ENCODE measurements at places on chromosomes 6 and 20.
A peak's percentile ranks its signal among the peaks of the same experiment; 100 is the strongest.

DNA sequence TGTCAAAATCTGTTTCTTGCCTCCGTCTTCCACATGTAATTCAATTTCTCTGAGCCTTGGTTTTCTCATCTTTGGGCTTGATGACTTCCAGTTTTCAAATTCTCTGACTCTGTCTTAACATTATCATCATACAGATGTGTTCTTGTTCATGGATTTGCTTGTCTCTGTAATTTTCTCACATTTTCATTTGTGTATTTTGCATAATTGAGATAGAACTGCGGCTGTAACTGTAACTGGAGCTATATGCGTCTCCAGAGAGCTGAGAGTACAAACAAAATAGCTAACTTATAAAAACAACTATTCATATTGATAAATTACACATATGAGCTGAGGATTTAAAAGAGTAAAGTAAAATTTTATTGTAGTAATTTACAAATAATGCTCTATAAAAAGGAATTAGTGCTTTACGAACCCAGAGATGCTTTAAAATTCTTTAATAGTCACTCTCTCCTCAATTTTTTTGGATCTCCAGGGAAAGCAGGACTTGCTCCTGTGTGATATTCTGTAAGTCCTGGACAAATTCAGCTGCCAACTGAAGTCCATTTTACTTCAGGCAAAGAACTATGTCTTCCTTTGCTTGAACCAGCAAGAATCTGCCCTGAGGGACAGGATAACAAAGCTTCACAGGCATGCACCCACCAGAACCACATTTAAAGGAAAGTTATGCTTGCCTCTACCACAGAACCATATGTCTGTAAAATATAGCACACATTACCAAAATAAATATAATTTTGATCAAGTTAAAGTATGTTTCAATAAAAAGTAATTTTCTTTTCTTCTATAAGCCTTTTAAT, 288.3 kb downstream of the KHDC1L start:
- DNase-seq: peak; percentile 73

DNA sequence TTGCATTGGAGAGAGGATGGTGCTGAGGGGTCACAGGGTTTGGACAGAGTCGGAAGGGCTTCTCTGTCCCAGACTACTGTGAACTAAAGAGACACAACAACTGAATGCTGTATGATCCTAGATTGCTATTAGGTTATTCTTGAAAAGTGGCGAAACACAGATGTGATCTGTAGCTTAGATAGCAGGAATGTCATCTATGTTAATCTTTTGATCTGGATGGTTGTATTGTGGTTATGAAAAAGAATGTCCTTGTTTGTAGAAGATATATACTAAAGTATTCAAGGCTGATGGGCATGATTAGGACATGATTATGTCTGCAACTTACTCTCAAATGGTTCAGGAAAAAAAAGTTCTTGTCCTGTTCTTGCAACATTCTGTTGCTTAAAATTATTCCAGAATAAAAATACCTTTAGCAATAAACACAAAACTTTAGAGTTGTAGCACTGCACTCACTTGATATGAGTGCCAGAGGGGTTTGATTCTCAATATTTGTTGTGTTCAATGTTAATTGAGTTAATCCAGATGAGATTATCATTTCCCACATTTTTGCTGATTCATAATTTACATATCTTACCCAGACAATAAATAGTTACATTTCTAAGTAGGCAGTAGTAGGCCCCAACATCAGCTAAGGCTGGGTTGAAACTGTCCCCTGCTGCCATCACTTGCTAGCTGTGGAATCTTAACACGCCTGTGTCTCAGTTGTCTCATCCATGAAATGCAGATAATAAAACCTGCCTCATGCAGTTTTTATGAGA, 645.2 kb downstream of the KIF16B start:
- no peak for DNase-seq

GRCh38 chr6:44110005-44110676, 17.1 kb downstream of the MRPL14 start:
- DNase-seq: no peak

- DNase-seq: no peak
These were observed 24.5 kb downstream of the ARFGEF2 start for GRCh38 chr20:48945840-48946514.

DNA sequence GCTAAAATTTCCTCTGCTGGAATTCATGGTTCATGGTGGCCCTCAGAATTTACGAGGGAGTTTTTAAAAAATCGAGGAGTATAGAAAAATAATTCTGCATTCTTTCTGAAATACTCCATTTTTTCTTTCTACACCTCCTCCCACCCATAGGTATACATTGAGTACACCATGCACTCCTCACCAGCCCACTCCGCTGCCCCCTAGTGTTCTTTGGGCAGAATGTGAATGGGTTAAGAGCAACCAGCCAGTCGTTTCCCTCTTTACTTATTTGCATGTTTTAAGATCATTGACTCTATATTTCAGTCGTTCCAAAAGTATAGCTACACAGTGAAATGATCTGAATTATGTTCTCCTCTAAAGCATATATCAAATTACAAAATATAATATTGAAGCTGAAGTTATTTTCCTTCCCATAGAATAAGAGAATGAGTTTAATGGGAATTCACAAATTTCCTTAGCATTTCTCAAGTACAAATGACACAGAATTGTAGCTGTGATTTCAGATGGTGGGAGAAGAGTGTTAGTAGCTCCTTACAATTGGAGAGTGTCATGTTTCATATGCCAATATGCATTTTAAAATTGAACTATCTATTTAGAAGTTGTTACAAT, 977.7 kb upstream of the SLC35B3 start:
- no peak for DNase-seq

DNA sequence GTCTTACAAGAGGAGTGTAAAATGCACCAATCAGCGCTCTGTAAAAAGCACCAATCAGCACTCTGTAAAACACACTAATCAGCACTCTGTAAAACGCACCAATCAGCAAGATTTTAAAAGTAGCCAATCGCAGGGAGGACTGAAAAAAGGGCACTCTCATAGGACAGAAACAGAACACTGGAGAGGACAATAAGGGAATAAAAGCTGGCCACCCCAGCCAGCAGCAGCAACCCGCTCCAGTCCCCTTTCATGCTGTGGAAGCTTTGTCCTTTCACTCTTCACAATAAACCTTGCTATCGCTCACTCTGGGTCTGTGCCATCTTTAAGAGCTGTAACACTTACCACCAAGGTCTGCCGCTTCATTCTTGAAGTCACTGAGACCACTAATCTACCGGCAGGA, 1.7 kb upstream of the AIG1 start:
- no peak for DNase-seq

DNA sequence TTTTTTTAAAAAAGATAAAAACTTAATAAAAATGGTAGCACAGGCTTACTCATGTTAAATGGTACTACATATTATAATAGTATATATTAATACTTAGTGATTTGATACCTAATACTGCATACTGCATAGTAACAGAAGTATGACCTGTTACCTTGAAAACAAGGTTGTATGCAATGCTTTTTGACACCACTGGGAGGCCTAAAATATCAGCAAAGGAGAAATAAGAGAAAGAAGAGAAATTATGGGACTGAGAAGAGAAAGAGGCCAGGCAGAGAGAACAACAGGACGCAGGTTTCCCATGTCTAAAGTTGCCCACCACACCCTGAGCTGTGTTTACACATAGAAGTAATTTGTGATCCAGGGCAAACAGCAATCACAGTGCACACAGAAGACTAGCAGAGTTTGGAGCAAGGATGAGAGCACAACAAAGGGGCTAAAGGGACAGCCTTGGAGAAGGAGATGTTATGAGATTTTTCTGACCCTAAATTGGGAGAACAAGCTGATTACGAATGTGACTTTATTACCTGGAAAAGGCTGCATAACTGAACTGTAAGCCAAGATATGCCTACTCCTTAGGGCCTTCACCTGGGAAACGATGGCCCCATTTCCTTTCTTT, 73.2 kb downstream of the ROS1 start:
- DNase-seq: no peak

- no peak for DNase-seq
These were observed 264.4 kb downstream of the COL12A1 start for GRCh38 chr6:74941424-74941823.

DNA sequence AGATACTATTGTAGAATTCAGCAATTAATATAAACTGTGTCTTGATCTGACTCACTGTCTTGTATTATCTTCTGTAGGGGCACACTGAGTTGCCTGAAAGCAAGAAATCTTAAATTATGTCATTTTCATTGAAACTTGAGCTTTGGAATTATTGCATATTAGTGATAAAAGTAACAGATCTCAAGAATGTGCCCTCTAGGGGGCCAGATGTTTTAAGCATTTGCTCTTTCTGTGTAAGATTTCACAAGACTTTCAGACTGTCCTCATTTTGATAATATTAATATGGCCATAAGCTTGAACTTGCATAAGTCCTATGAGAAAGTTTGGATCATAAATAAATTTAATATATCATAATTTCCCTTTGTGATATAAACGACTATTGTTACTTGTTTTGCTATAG, 55.5 kb upstream of the MYO6 start:
- DNase-seq: peak; percentile 22

- no peak for DNase-seq
These were observed 20.2 kb downstream of the SENP6 start for GRCh38 chr6:75621846-75622245.

GRCh38 chr6:40442591-40442990, 144.6 kb downstream of the LRFN2 start:
- no peak for DNase-seq

GRCh38 chr6:165013701-165014100, 295.7 kb downstream of the C6orf118 start:
- DNase-seq: no peak

DNA sequence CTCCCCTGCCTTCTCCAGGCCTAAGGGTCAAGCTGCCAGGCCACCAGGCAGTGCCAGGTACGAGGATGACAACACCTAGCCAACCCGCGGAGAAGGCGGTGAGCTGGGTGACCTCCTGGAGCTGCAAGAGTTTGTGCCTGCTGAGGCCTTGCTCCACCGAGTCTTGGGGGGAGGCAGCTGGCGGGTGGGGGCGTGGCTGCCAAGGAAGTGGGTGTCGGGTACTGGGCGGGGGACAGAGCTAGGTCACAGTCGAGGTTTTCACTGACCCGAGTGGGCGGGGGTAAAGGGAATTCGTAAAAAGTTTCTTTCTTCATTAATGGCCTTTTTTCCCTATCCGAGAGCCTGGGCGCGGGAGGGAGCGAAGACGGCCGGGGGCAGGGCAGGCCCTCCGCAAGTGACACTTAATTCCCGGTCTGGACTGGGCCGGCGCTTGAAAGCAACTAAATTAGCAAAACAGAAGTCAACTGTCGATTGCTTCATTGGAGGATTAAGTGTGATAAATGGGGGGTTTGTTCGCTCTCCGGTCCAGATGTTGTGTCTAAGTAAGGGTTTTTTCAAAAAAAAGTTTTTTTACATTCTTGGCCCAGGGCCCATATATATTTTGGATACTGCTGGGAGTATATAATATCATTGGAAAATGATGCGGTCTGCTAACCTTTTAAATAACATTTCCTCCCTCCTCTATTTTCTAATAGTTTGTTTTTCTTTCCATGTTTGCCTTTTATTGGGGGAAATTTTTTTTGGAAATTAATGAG, 43.1 kb upstream of the FOXP4 start:
- DNase-seq: no peak

DNA sequence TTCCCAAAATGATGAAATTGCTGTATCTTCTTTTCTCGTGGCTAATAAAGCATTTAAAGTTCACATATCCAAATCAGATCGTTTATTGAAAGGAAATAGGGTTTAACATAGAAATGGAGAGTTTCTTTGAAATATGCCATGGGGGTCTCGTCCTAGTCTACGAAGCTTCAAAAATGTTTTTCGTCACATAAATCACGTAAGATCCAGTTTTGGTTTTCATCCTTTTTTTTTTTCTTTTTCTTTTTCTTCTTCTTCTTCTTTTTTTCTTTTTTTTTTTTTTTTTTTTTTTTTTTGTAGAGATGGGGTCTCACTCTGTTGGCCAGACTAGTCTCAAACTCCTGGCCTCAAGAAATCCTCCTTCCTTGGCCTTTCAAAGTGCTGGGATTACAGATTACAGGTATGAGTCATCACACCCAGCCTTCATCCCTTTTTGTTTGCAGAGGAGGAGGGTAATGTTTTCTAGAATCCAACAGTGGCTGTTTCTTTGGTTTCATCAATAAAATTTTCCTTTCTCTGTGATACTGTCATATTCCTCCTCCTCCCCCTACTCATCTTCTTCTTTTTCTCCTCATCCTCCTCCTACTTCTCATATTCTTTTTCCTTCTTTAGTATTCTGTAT, 94.7 kb upstream of the LOC128125822 start:
- DNase-seq: no peak

DNA sequence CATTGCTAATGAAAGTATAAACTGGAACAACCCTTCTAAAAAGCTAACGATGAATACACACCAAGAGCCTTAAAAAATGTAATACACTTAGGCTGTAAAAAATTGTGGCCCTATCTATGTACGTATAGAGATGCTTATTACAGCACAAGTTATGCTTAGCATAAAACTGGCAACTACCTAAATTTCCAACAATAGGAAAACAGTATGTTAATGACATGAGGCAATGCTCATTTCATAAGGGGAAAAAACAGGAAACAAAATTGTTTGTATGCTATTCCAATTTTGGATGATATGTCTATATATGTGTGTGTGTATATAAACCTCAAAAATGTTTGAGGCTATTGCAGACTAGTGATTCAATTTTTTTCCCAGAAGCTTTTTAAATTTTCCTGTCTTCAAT, 82.5 kb downstream of the DTNBP1 start:
- DNase-seq: no peak

GRCh38 chr6:149166747-149167146, 150.8 kb upstream of the TAB2 start:
- no peak for DNase-seq

DNA sequence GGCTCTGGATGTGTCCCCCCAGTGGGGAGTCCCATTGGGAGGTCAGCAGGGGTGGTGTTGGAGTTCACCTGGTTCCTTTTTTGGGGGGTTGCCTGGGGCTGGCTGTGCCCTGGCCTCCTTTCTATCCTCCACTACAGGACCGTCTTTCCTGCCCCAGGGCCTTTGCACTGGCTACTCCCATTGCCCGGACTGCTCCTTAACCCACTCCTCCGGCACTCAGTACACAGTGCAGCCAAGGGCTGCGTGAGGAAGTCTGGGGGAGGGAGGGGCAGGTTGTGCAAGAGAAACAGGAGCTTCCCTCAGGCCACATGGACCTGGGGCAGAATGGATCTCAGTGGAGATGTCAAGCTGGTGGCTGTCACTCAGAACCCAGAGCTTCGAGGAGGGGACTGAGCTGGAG, 429.3 kb upstream of the SULF2 start:
- DNase-seq: no peak

GRCh38 chr20:38134427-38135270, 30.4 kb downstream of the TGM2 start:
- no peak for DNase-seq

- no peak for DNase-seq
These were observed 6.0 kb downstream of the CCN5 start for GRCh38 chr20:44720997-44721784.

- no peak for DNase-seq
These were observed 20.5 kb upstream of the PDE7B start for GRCh38 chr6:135831016-135831415.

GRCh38 chr6:88741939-88742338, 221.5 kb downstream of the RNGTT start:
- no peak for DNase-seq

DNA sequence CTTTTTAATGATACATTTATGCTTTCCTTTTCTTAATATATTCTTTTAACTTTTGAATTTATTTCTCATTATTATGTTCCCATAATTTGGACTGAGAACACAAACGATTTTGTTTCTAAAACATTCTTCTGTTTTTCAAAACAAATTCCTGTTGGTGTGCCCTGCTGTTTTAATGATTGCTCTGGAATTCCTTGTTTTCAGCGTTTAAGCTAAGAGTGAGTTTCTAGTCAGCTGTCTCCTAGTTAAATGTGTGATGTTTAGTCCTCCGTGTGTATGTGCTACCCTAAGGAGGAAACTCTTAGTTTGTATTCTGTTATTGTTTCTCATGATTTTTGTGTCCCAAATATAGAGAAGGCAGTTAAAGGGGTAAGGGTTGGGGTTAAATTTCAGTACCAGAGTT, 306.1 kb upstream of the RGS17 start:
- no peak for DNase-seq

All from SK-N-MC (cell line).